Sigmoid colon (tissue), 7 donors: ENCODE measurements at places on chromosomes 11 and 22. TPM values are rescaled to one million over a fixed set of nuclear protein-coding genes. Genes with fewer than 3 reads are reported as not detected.

DNA sequence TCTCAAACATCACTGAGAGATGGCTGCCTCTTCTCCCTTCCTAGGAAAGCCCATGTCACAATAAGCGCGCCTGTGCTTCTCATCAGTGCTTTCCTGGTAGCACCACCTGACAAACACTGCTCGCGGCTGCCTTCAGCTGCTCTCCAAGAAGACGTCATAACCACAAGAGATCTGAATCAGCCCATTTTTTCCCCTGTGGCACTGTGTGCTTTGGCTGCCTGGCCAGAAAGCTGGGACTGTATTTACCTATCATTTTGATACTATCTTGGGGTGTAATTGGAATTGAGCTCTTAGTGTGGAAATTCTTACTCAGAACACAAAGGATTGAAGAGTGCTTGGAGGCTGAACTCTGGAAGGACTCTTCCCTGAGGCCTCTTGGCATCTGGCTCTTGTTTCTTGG, 50.3 kb upstream of the EHF start:
- DNase-seq, result no peak

DNA sequence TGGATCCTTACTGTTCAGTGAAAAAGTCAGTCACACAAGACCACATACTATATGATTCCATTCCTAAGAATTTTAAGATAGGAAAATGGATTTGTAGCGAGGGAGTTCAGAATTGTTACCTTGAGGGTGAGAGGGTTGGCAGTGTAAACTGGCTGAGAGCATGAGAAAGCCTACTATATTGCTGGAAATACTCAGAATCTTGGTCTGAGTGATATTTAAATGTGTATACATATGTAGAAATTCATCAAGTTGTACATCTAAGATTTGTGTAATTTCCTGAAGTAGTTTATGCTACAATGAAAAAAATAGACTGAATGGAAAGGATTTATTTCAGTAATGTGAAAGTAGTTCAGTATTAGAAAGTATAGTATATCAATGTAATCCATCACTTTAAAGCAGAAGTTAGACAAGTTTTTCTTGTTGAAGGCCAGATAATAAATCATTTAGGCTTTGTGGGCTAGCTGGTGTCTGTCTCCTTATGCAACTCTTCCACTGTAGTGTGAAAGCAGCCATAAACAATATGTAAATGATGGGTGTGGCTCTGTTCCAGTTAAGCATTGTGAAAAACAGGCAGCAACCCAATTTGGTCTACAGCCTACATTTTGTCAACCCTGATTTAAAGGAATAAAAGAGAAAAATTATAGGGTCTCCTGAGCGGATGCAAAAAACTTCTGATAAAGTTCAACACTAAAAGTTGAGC, 127.2 kb upstream of the THY1 start:
- DNase-seq, result no peak

DNA sequence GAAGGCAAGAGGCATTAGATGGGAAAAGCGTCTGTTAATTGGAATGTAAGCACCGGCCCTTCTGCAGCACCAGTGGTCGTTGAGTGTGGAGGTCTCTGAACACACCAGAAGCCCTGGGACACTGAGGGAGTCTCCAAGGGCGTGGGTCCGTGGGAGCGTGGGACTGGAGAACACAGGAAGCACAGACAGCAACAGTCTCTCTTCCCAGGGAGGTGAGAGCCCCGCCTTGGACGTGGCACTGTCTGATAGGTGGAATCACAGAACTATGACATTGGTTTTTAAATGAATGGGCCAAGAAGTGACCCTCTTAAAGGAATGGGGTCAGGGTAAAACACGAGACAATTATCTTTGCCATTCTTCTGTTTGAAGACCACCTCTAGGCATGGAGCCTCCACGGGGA, 28.1 kb upstream of the BID start:
- DNase-seq, result no peak

DNA sequence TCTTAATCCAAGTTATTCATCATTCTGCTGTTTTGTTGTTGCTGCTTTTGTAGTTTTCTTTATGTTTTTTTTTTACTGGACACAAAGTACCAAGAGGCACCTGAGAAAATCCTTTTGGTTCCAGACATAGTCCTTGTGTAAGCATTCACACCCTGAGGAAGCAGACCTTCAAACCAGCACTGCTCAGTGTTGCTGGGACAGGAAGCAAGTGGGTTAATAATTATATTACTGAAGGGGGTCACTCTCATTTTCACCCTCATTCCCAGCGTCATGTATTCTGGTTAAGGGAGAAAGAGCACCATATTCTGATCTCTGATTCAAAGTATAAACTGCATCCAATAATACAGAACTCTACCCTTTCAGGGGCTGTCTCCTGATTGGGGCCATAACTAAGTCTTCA, 5.9 kb upstream of the ALKBH3 start:
- DNase-seq, result no peak

DNA sequence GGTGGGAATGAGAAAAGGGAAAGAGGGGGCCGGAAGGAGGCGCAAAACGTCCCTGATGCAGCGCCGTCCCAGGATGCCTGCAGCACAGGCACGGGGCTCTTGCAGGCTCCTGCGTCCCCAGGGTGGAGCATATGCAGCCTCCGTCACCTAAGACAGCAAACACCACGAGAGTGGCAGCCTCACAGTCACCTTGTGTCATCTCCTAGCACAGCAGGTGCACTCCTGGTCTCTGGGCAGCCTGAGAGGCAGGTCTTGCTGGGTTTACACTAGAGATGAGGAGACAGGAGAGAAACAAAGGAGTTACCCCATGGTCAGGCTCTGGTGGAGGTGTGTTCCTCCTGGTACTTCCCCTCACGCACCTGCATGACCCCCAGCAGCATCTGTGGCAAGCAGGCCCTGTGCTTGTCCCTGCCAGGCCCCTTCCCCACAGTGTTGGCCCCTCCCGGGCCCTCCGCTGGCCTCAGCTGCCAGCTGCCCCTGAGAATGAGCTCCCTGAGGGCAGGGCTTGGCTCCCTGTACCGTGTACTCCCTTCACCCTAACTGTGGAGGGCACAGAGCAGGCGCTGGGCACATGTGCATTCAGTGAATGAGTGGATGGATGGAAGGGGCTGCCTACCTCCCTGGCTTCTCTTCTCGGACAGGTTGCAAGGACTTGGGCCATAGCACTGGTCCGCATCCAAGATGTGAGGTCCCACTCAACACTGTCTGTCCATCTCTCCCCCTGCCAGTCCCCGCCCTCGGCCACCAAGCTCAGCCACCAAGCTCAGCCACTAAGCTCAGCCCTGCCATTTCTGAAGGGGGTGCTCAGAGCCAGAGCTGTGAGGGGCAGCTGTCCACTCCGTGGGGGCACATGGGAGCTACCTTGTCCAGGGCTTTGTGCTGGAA, 988.6 kb downstream of the BRD1 start:
- DNase-seq, result no peak

DNA sequence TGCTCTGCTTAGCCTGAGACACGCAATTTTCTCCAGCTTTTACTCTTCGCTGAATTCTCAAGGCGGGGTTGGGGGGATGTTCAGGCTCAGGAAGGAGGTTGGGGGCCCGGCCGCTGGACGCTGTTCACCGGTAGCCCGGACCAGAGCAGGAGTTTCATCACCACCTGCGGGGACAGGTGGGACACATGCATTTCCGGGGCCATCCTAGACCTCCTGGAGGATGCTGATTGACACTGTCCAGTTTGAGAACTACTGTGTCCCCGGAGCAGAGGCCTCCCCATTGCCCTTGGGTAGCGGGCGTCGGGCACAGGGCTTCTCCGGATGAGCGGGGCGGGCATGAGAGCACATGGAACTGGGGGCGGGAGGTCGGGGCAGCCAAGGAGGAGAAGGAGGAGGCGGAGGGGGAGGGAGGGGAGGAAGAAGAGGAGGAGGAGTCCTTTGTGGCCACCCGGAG, 144.0 kb upstream of the GRK3 start:
- no peak for DNase-seq

- DNase-seq, result no peak
Observed at GRCh38 chr22:28030473-28030872, 111.4 kb upstream of the PITPNB start.

GRCh38 chr11:6251120-6251733, 8.4 kb upstream of the CCKBR start:
- peak; percentile 86 for DNase-seq

DNA sequence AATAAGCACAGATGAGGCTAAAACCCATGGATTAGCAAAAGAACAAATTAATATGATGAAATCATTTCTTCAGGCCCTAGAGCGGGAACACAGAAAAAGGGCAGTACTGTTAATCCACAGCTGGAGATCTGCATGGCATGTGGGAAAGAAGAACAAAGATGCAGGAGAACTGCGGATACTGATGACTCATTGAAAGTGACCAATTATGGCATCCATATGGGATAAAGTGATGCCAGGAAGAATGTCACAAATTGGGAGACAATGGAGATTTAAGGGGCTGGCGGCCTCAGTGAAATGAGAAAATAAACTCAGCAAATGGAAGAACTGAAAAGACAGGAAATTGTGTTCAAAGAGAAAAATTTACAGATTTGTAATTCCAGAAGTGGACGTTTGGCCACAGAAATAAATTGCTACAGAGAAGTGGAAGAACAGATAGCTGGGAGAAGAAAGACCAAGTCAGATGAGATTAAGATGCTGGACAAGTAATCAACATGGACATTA, 39.4 kb downstream of the SIK3 start:
- no peak for DNase-seq

DNA sequence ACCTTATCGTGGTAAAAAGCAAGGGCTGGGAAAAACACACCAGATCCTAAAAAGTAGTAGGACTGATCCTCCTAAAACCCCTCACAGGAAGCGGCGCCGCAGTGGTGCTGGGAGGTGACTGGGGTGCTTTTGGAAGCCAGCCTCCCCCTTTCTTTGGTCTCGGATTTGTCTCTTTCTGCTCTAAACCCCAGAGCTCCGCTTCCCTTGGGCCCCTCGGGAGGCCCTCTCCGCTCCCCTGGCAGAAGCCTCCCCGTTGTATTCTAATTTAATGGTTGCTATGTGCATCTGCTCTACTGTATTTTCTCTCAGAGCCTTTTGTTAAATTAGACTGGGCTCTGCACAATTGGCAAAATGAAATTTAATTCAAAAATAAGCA, 587.7 kb downstream of the OPCML start:
- DNase-seq, result no peak

DNA sequence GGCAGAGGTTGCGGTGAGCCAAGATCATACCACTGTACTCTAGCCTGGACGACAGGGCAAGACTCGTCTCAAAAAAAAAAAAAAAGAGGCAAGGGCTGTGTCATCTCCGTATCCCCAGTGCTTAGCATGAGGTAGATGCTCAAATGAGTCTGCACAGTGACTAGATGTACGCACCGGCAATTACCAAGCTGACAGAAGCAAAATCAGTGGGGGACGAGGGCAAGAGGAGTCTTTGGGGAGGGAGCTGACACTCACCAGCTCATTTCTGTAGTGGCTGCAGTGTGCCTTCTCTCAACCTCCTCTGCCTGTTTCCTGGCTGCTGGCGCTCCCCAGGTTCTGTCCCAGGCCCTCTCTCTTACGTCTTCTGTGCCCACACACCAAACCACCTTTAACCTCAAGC, 69.9 kb downstream of the PACSIN2 start:
- no peak for DNase-seq

DNA sequence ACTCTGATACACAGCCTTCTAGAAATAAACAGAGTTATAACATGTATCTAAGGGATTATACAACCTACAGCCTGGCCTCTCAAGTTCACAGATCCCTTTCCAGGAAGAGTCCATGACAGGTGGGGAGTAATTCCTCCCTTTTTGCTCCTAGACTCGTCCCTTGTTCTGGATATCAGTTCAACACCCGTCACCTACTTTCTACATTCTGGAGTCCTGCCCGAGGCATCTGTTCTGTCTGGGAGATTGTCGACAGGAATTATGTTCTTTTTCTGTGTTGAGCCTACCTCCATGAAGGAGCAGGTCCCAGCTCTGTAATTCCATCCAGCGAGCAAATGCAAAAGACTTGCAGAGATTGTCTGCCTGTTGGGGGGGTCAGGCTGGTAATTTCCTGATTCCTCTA, 224.6 kb upstream of the NTM start:
- DNase-seq, result no peak

DNA sequence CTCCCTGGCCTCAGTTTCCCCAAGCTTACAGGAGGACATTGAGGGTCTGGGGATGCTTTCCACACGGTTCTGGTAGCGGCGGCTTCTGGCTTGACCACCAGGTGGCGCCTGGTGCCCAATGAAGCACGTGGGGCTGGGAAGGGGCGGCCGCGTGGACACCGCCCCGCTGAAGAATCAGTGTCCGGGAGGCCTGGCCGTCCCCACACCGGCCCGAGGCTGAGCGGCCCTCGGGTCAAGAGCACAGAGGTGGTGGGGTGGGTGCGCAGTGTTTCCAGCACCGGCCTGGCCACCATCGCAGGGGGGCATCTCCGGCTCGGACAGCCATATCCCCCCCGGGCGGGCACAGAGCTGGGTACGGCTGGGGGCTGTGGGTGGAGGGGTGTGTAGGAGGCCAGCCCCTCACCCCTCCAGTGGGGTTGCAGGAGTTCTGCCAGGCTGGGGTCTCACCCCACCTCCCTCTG, 27.8 kb upstream of the PPARA start:
- DNase-seq, result peak; percentile 88

DNA sequence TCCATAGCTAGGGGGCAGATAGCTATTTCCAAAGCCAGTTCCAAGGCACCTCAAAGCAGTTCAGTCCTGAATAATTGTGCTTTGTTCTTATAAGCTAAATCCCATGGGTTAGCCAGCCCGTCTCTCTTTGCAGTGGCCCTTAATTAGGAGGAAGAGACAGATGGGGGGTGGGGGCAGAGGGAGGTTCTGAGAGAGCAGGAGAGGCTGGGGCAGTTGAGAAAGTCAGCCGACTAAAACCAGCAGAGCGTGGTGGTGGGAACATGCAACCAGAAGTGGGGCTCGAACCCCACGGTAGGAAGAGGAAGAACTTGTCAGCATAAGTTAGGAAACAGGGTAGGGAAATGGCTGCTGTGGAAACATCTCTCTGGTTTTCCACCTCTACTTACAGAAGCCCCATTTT, 10.9 kb upstream of the SCN4B start:
- no peak for DNase-seq

DNA sequence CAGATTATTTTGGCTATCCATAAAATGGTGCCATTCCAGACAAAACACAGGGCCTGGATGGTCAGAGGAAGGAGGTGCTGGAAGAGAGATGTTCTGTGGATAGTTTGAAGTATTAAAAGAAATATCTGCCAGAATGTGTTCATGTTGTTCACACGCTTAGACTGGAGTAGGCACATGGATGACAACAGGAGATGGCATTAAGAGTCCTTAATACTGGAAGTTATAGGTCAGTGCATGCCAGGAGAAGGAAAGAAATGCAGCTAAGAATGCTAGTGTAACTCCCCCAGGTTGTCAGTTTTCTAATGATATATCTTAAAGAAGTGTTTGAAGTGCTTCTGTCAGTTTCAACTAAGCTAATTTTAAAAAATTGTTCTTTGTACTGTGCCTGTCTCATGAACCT, 20.2 kb downstream of the KREMEN1 start:
- no peak for DNase-seq

The KLHL35 gene
- not detected for polyA plus RNA-seq

The PYGM gene
- 2.1 TPM for polyA plus RNA-seq

The OR52H1 gene
- not detected for polyA plus RNA-seq

The TPCN2 gene
- polyA plus RNA-seq, result 14.4 TPM

The PDE2A gene
- 1.8 TPM for polyA plus RNA-seq

The BCO2 gene
- not detected for polyA plus RNA-seq
